Fibroblast of upper back skin (primary cell): ENCODE measurements at places on chromosomes 13 and 19.
A peak's percentile ranks its signal among the peaks of the same experiment; 100 is the strongest.

GRCh38 chr19:2603334-2603733, 99.2 kb downstream of the GNG7 start:
- peak; percentile 95 for DNase-seq

DNA sequence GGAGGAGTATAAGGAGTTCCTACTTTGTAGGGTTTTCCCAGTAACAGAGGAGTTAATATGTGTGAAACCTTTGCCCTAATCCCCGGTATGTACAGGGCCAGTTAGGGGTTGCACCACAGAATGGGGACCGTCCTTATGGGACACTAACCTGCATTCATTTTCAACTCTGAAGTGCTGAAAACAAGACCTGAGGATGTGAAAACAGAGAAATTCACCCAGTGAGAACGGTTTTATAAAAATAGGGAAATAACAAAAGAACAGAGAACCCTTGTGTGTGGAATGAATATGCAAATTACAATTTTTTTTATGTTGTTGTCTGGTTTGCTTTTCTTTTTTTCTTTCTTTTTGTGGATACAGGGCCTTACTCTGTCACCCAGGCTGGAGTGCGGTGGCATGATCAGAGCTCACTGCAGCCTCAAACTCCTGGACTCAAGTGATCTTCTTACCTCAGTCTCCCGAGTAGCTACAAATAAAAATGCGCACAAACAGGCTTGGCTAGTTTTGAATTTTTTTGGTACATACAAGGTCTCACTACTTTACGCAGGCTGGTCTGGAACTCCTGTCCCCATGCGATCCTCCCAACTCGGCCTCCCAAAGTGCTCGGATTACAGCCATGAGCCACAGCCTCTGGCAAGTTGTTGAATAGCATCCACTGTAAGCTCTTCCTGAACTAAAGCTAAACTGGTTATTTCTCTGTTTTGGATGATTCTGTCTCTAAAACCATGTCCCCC, 10.6 kb downstream of the CLC start:
- DNase-seq: no peak

GRCh38 chr13:108621462-108621861, 7.9 kb upstream of the MYO16 start:
- DNase-seq: no peak

GRCh38 chr13:97043302-97043701, 49.0 kb upstream of the OXGR1 start:
- peak; percentile 89 for DNase-seq

DNA sequence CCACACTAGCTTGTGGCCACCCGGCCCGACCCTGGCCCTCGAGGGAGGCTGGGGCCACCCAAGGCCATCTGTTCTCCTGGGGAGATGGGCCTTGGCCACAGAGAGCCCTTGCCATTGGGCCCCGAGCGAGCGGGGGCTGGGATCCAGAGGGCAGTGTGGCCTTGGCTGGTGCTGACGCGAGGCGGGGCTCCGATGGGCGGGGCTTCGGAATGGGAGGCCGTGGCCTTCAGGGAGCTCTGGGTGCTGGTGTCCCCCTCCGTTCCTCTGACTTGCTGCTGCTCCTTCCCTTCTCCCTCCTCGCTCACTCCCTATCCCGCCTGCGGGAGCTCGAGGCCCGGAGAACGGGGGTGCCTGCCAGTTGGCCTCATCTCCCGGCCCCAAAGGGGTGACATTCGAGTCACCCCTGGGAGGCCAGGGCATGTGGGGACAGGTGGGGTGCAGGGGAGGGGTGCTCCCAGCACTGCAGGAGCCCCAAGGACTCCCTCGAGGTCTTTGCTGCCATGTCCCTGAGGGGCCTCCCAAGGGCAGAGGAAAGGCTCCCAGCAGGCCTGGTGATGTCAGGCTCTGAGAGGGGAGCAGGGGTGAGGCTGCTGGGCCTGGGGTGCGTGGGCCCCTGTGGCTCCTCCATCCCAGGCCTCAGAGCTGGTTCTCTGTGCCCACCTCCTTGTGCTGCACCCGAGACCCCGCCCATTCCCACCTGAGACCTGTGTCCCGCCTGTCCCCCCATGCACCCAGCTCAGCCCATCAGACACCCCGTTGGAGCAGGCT, 4.2 kb downstream of the NCLN start:
- no peak for DNase-seq

- no peak for DNase-seq
Measured at GRCh38 chr13:31967155-31967554, 64.4 kb upstream of the FRY start.

DNA sequence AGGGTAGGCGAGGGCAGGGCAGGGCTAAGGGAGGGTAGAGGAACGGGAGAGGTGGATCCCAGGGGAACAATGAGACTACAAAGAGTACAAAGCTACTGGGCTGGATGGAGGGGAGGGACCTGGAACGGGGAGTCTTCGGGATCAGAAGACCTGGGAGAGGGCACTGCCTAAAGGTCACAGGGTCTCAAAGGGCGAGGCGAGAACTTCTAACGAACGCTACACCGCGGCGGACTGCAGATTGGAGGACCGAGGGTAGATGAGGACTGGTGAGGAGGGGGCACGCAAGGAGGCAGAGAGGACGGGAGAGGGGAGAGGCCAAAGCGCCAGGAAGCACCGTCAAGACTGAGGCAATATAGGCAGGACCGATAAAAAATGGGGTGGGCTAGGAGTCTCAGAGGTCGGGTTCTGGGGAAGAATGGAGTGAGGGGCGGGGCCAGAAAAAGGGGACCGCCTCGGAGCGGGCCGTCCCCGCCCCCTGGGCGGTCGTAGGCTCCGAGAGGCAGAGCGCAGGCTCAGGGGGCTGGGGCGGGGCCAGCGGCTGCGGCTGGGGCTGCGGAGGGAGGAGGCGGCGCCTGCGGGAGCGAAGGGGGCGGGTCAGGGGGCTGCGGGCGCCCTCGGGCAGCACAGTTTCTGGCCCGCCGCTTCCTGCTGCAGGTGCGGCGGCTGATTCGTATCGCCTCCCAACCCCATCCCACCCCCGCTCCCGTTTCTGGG, 1.3 kb upstream of the KCNC3 start:
- peak; percentile 4 for DNase-seq

- peak; percentile 61 for DNase-seq
Measured at GRCh38 chr19:5627395-5627904, 4.6 kb downstream of the SAFB start.

GRCh38 chr13:112686987-112687386, 2.9 kb upstream of the ATP11A start:
- no peak for DNase-seq

DNA sequence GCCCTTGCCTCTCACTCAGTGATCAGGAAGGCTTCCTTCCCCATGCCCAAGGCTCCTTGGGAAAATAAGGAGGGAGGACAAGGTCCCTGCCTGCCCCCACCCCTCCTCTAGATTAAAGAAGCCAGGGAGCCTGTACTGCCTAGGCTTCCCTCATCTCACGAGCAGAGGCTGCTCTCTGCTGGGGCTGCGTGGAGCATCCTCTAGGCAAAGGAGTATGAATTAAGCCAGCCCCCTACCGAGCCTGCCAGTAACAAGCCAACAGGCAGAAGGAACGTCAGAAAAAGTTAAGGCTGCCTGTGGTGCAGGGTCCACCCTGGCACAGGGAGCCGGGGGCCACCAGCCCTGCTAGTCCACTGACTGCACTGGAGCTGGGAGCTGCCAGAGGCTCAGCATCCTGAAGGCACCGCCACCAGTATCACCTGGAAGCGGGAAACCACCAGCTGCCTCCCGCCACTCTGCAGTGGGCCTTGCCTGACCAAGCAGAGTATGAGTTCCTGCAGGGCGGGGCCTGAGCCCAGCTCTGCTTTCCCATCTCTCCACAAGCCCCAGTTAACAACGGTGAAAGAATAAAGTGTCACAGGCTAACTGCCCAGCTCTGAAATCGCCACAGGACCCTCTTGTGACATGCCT, 6.8 kb downstream of the NAPA start:
- no peak for DNase-seq

GRCh38 chr13:20161951-20162300, 1.1 kb upstream of the GJA3 start:
- DNase-seq: no peak

- no peak for DNase-seq
Measured at GRCh38 chr13:41250993-41251392, 12.4 kb downstream of the MTRF1 start.

GRCh38 chr19:46470376-46470775, 987 bp downstream of the PNMA8A start:
- DNase-seq: no peak

- DNase-seq: peak; percentile 82
Measured at GRCh38 chr19:1266129-1266915, 2.8 kb upstream of the CIRBP start.

DNA sequence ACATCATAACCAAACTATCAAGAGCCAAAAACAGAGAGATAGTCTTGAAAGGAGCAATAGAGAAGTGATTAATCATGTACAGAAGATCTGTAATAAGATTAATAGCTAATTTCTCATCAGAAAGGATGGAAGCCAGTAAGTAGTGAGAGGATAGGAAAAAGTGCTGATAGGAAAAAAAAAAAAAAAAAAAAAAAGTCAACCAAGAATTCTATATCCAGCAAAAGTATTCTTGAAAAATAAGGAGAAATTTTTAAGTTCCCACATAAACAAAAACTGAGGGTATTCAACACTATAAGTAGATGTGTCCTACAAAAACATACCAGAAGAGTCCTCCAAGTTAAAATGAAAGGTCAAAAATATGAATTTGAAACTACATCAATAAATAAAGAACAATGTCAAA, 218.7 kb upstream of the GPC6 start:
- no peak for DNase-seq

GRCh38 chr19:10580979-10581631, 6.0 kb downstream of the AP1M2 start:
- peak; percentile 89 for DNase-seq

DNA sequence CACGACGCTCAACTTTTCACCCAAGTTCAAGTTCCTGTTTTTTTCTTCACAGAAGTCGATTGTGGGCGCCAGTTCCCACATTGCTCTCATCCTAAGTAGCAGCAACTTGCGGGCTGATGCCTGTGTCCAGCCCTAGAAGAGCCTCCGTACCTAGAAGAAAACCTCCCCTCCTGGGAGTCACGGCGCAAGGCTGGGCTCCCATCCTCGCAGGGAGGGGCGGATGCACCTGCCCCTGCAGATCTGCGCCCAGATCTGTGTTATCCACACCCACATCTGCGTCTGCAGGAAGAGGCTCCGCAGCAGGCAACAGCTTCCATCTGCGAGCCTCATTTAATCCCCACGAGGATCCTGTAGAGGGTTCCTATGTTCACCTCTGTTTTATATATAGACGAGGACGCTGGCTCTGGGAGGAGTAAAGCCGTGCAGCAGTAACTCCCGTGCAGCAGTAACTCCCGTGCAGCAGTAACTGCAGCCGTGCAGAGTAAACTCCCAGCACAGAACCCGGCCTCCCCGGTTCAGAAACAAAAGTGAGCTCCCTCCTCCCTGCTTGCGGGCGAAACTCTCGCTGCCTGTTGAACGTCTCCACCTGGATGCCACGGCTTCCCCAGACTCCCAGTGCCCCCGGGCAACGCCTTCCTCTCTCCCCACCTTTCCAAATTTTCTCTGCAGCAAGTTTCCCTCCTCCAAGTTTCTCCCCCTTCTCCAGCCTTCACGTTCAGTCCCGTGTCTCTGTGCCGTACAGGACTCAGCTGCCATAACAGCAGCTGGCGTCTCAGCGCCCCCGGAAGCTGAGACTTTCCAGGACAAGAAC, 23.5 kb upstream of the LAIR1 start:
- DNase-seq: no peak

- DNase-seq: peak; percentile 57
Measured at GRCh38 chr19:47863514-47863936, 4.5 kb downstream of the TPRX2 start.

DNA sequence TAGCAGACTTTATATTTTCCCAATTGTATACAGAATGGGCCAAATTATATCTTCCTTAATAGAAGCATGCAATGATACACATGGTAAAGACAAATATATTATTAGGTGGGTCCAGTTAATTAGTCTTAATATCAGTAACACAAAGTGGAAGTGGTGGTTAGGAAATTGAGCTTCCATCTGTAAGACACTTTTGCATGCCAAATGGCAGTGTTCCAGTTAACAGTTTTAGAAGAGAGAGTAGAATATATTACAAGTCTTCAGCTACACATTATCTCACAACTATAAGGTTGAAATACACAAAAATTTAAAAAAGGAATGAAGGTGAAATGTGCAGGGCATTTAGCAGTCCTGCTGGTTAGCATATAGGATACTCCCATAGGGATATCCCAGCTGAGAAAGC, 536.5 kb downstream of the PCDH9 start:
- no peak for DNase-seq

DNA sequence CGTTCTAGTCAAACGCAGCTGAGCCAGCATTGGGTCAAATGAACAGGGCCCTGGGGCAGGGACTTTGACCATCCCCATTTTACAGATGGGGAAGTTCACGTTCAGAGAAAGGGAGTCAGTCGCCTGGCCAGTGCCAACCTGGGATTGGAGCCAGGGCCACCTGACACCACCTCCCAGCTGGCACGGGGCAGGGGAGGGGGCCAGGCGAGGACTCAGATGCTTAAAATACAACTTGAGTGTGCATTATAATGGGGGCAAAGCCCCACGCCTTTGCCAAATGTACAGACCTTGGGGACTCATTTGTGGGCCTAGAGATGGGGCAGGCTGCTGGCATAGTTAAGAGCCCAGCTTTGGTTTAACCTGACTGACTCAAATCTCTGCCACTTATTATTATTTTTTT, 14.6 kb downstream of the PRR12 start:
- DNase-seq: no peak

DNA sequence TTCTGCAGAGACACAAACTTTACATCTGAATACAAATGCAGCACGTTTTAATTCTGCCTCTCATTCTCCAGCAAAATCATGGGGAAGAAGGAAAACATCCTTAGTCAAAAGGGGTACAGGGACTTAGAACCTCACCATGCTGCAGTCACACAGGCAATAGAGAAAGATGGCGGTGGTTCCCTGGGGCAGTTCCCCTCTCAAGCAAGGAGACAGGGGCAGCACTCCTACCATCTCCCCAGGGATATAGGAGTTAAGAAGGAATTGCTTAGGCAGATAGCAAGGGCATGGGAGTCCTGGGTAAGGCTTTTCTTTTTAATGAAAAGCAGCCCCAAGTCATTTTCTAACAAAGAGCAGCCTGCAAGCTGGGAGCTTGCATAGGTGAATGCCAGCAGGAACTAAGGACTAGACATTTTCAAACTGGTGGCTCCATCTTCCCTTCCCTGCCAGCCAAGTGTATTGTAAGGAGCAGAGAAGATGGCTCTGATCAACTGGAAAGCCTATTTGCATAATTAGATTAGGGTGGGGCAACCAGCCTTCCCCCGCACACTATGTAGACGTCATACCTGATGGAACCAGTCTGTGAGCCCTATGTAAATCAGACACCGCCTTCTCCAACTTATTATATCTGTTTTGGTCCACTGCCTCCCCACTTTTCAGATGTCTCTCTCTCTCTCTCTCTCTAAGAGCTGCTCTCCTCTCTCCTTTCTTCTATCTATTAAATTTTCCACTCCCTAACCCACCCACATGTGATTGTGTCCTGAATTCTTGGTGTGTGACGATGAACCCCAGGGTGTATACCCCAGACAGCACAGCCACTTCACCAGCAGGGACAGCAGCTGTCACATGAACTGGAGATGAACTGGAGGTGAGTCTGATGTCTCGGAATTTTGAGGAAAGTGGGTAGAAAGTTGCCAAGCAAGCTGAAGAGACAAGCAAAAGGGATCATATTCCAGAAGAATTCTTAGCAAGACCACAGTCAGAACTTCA, 514.5 kb downstream of the IRS2 start:
- peak; percentile 56 for DNase-seq
